ENCODE measurements at places on chromosomes 12 and 14.

DNA sequence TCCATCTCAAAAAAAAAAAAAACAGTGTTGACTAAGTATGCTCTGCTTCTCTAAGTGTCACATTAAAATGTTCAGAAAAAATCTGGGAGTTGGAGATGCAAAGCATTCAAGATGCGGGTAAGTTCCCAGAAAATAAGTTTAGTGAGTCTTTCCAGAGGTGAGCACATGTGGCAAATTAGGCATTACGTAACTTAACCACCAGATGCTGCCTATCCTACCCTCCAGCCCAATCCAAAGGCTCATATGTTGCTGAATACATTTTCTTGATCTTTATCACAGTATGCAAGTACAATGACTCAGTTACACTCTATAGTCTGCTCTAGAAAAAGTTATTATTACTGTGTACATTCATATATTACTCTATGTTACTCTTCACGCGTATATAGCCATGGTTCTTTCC is 3.6 kb downstream of the SLC2A14 start:
- no peak for DNase-seq

GRCh38 chr14:70897464-70897863 is 9.8 kb upstream of the PCNX1 start:
- no peak for DNase-seq

GRCh38 chr12:103769240-103769945 is 71.6 kb downstream of the NT5DC3 start:
- DNase-seq = no peak

DNA sequence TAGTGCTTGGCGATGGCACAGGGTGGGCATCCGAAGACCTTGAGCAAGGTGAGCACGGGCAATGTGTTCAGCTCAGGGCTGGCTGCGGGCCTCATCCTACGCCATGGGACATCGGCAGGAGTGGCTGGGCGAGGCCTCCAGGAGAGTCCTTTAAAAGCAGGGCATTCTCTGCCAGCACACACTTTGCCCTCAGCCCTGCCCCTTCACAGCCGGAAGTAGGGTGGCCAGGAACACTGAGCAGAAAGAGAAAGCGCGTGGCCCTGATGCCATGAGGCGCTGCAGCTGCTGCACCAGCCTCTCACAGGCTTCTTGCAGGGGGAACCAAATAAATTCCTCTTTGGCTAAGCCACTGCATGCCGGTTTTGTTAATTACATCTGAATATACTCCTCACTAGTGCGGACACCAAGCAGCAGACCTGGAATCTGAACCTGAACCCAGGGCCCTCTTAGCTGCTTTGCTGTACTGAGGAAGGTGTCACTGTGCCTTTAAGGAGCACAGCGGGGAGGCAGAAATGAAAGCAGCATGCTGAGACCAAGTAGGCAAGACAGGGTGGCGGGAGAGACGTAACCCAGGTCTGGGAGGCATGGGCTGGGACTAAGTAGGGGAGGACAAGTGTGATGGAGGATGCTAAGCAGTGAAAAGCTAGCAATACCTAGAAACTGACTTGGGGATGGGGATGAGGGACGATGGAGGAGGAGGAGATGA is 155.2 kb downstream of the TTC7B start:
- DNase-seq = no peak

GRCh38 chr12:14957551-14958168 is 3.7 kb downstream of the ARHGDIB start:
- DNase-seq = peak; percentile 16
